Cerebellar cortex (tissue), 1 donor: ENCODE measurements at places on chromosomes 13 and 19.

DNA sequence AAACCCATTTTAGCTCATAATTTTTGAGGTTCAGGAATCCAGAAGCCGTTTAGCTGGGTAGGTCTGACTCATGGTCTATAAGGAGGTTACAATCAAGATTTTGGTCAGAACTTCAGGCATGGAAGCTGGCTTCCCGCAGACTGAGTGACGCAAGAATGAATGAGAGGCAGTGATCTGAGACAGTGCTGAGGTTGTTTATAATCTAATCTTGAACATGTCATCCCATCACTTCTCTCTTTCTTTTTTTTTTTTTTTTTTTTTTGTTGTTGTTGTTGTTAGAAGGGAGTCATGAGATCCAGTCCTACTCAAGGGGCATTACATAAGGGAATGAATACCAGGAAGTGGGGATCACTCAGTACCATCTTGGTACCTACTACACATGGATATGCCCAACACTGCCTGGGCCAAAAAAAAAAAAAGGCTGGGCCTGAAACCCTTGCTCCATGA is 217.4 kb downstream of the DLEU7 start:
- DNase-seq = no peak

GRCh38 chr19:47729799-47730520 is 15.4 kb upstream of the NOP53 start:
- DNase-seq = peak; percentile 56

- DNase-seq = peak; percentile 64
These were observed 127.9 kb downstream of the DLEU7 start for GRCh38 chr13:50715402-50716146.

DNA sequence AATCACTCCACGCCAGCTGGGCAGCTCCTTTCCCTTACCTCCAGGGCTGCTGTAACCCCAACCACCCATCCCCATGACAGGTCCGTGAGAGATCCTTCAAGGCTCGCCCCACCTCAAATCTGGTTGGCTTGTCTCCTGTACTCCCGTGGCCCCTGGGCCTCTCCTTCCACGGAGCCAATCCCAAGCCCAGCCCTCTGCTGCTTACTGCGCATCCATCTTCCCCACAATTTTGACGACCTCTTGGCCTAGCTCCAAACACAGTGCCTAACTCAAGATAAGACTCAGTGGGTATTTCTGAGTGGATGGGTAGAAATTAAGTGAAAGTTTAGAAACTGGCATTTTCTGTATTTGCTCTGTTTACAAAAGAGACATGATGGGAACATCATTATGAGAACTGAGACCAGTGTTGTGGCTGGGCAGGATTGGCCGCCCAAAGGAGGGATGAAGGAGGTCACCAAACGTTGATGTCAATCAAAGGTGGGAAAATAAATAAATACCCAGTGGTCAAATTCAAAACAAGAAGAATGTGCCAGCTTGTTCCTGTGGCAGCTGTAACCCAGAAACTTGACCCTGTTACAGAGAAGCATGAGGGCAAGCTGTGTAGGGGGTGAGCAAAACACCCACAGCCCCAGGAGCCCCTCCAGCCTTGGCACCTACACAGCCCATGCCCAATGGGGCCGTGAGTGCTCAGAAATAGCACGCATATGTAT is 162.2 kb downstream of the ABCC4 start:
- DNase-seq = no peak

- no peak for DNase-seq
These were observed 794.3 kb downstream of the LIG4 start for GRCh38 chr13:107421028-107421427.

GRCh38 chr19:722553-723101 is 13.9 kb downstream of the PALM start:
- DNase-seq = no peak

GRCh38 chr13:53201454-53202225 is 173.0 kb downstream of the OLFM4 start:
- DNase-seq = no peak

- DNase-seq = no peak
These were observed 825.8 kb downstream of the GPC5 start for GRCh38 chr13:92224052-92224821.

DNA sequence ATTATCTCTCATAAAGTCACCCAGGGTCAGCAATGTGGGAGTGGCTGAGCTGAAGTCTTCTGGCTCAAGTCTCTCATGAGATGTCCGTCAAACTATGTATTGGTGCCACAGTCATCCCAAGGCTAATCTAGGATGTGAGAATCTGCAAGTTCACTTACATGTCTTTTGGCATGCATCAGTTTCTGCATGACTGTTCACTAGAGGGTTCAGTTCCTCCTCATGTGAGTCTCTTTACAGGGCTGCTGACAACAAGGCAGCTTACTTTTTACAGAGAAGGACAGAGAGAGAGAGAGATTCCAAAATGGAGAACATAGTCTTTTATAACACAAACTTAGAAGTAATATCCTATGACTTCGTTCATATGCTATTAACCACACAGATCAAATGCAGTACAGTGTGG is 328.8 kb upstream of the SLITRK1 start:
- no peak for DNase-seq

GRCh38 chr13:55566334-55566733 is 1574.4 kb upstream of the PRR20A start:
- DNase-seq = no peak

DNA sequence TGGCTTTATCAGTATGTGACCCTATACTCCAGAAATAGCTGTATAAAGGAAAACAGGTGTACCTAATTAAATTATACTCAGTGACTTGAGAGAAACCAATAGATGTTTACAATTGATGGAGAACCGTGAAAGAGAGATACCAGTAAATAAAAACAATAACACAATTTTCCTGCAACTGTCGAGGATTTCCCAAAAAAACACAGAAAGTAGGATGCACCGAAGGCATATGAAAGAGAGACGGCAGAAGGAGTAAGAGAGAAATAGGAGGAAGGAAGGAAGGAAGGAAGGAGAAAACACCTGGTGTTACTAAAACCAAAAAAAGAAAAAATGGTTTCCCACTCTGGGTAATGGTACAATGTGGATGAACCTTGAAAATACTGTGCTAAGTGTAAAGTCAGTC is 6.8 kb upstream of the ZNF229 start:
- DNase-seq = no peak

GRCh38 chr19:364496-365287 is 20.1 kb upstream of the MIER2 start:
- no peak for DNase-seq

GRCh38 chr19:51904331-51905165 is at the start of gene ZNF649:
Gene ZNF649 (minus strand): TSS chr19:51905017. CDS start chr19:51900107, 4,910 bp downstream.
- peak; percentile 90 for DNase-seq

DNA sequence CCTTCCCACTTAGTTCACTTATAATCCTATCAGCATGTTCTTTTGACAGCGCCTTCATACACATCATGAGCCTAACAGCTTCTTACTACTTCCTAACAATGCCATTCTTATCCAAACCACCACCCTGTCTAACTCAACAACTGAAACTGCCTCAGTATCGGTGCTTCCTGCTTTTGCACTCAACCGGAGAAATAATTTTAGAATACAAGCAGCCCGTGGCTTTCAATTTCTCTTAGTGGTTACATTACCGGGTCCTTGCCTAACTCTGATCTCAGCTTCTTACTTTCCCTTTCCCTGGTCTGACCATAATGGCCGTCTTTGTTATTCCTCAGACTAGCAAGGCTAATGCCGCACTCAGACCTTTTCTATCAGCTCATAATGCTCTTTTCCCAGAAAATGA is 17.0 kb downstream of the ZFP82 start:
- no peak for DNase-seq

- peak; percentile 28 for DNase-seq
These were observed 42.5 kb downstream of the IRS2 start for GRCh38 chr13:109743706-109744453.

DNA sequence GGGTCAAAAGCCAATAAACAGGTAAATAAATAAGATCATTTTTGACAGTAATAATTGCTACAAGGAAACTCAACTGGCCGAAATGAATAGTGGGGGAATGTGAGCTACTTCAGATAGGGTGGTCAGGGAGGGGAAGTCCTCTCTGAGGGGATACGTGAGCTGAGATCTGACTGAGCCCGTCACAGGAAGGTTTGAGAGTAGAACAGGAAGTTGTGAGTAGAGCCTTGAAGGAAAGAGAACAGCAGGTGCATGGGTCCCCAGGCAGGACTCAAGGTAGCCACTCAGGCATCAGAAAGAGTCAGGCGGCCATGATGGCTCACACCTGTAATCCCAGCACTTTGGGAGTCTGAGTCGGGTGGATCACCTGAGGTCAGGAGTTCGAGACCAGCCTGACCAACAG is 6.3 kb downstream of the IRGQ start:
- DNase-seq = no peak

GRCh38 chr19:55160986-55161365 is 3.4 kb upstream of the TNNI3 start:
- DNase-seq = no peak

GRCh38 chr19:2607712-2608601 is 94.5 kb downstream of the GNG7 start:
- no peak for DNase-seq

GRCh38 chr13:99989276-99990125 is 7.9 kb downstream of the ZIC2 start:
- DNase-seq = peak; percentile 51

- peak; percentile 66 for DNase-seq
These were observed 2.9 kb upstream of the HOOK2 start for GRCh38 chr19:12778017-12778904.

DNA sequence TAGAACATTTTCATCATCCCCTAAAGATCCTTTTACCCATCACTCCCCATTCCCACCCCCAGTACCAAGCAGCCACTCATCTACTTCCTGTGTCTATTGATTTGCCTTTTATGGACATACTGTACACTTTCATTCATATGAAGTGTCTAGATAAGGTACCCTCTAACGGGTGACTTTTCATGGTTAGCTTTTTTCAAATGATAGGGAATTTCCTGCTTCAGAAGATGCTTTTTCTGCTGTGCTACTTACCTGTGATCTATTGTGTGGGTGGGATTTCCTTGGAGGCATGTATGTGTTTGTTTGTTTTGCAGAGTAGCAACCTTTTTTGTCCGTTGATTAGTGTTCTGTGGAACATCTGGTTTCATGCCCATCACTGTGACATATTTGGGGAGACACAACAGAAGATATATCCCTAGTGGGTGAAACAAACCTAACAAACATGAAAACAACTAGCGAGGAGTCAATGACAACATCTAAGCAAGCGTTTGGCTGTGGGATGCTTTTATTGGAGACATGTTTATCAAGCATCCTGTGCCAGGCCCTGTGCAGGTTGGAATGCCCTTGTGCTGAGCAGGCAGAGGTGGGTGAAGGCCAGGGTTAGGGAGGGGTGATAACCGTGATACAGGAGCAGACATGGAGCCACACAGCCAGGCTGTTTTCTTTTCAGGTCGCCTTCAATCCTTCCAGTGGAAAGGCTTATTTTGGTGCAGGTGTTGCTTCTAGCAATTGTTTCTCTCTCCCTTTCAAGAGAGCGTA is 17.6 kb downstream of the SPINT2 start:
- no peak for DNase-seq

- no peak for DNase-seq
These were observed 80.4 kb downstream of the LRCH1 start for GRCh38 chr13:46633416-46633815.

DNA sequence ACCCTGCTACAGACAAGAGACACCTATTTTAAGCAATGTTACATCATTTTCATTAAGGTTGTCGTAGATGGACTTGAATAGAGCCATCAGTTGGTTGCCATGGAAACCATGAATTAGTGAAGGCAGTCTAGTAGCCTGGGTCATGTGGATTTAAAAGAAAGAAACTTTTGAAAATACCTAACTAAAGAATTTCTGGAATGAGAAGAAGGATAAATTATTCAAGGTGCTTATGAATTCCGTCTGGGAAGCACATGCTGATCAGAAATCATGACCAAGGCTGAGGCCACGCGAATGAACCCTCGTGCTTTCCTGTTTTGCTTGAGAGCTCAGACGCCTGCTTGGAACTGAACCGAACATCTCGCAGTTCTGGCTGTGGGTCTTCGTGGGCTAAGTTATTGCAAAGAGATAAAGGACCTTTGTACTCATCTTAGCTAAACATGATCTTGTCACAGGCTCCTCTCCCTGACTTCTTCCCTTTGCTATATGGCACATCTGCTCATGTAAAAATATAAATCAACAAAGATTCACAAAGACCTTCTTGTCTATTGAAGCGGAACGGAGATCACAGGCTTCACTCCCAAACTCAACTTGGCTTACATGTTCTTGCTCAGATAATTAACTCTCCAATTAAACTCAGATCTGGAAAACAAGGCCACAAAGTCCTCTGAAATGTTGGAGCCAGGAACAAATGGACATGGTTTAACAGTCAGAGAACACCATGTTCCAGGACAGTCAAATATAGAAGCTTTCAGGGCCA is 140.2 kb downstream of the NUFIP1 start:
- peak; percentile 8 for DNase-seq

DNA sequence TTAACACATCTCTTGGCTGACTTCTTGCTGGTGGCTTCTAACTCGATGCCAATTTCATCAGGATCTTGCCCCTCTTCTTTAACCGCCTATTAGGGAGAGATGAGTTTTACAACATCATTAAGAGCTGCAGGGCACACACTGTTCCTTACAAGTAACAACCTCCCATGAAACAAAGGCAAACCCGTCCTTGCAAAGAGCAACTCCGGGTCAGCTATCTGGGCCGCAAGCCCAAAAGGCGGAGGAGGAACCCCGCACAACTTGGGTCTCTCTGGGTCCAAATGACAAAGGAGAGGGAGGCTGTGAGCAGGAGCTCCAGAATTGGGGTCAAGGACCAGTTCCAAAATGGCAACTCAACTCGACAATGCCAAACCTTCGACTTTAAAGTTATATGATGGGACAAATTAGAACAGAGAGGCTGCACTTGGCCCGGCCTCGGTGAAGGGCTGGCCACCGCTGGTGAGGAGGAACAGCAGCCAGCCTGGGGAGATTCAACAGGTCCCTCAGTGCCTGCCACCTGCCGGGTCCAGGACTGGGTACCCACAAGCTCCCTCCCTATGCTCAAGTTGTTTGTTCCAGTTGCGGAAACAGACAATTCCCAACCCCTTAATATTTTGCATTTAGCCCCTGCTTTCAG is 1.1 kb downstream of the SAFB2 start:
- DNase-seq = no peak

- no peak for DNase-seq
These were observed 95.3 kb downstream of the KL start for GRCh38 chr13:33111414-33112110.

DNA sequence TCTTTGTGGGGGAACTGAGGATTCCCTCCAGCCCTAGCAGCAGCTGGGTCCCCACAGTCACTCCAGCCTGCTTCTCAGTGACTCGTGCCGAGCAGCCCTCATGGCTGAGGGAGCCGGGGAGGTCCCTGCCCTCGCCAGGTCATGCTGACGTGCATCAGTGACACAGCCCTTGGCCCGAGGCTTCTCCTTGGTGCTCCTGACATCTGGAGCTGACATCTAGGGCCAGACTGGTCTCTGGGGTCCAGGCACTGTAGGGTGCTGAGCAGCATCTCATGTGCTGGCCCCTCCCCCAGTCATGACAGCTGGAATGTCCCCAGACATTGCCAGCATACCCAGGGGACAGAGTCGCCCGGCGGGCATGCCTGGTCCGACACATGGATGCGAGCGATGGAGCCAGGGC is 14.4 kb downstream of the COMP start:
- DNase-seq = no peak
